Activated naive CD8-positive, alpha-beta T cell treated with anti-CD3 and anti-CD28 coated beads, Interleukin-2, amount 10 ng/mL, durations not matched to agents 7 days and 5 days (primary cell): ENCODE measurements at places on chromosomes 16 and 17. TPM values are rescaled to one million over a fixed set of nuclear protein-coding genes. Genes with fewer than 3 reads are reported as not detected.

DNA sequence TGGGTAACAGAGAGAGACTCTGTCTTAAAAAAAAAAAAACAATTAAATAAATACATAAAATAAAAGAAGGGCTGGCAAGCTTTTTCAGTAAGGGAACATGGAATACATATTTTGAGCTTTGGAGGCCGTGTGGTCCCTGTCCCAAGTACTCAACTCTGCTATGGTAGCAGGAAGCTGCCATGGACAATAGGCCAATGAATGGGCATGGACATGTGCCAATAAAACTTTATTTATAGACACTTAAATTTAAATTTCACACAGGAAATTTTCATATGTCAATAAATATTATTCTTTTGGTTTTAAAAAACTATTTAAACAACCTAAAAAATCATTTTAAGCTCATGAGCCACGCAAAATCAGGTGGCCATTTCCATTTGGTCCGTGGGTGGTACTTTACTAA lies 3.8 kb downstream of the OTOA start:
- H3K36me3 ChIP-seq, result no peaks in the 10 kb centered on the region
- peaks cover 3% of the 10 kb centered on the region for H3K4me1 ChIP-seq
- H3K27ac ChIP-seq, result no peak overlapping the region
- DNase-seq, result no peak
- H3K27me3 ChIP-seq, result peaks cover 24% of the 10 kb centered on the region

- no peaks in the 10 kb centered on the region for H3K36me3 ChIP-seq
- H3K27ac ChIP-seq, result no peak overlapping the region
- H3K4me3 ChIP-seq, result no peak overlapping the region
- peaks cover 7% of the 10 kb centered on the region for H3K27me3 ChIP-seq
These were observed 173.6 kb downstream of the IRF8 start for GRCh38 chr16:86072328-86073102.

DNA sequence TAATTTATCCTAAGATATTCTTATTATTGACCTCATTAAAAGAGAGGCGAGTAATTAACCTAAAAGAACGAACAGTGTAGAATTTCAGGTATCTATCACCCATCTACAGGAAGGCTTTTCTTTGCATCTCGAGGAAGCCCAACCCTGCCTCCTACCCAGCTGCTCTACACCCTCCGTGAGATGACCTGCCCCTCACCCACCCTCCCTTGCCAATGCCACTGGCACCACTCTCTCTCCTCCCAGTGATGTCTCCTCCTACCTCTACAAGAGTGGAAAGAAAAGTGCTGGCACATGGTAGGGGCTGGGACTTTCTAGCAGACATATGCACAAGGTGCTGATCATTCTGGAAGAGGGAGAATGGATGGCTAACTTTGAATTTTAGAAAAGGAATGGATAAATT lies 22.9 kb upstream of the FOXJ1 start:
- peaks cover 51% of the 10 kb centered on the region for H3K36me3 ChIP-seq
- H3K27ac ChIP-seq, result no peak overlapping the region
- H3K27me3 ChIP-seq, result no peaks in the 10 kb centered on the region
- DNase-seq, result no peak
- peaks cover 4% of the 10 kb centered on the region for H3K4me1 ChIP-seq
- H3K4me3 ChIP-seq, result no peak overlapping the region

DNA sequence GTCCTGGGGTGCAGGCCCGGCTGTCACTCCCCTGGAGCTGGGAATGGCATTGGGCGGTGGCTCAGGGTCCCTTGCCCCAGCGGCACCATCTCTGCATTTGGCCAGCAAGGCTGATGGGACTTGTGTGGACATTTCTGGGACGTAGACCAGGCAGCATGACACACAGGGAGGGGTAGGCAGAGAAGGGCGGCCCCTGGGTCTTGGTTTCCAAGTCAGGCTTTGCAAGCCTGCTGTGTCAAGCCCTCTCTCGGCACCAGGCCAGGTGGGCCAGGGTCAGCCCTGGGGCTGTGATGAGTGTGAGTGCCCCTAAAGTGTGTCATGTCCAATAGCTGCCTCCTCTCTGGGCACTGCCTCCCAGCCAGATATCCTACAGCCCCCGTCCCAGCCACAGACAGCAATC lies 335.2 kb downstream of the SEC14L1 start:
- no peak overlapping the region for H3K4me3 ChIP-seq
- no peak overlapping the region for H3K27ac ChIP-seq
- no peaks in the 10 kb centered on the region for H3K27me3 ChIP-seq
- H3K36me3 ChIP-seq, result peaks cover 19% of the 10 kb centered on the region

The KREMEN2 gene
- 0.36 TPM for total RNA-seq

The FOXF1 gene
- not detected for total RNA-seq
